ENCODE measurements at places on chromosomes 2 and 18.
A peak's percentile ranks its signal among the peaks of the same experiment; 100 is the strongest.

DNA sequence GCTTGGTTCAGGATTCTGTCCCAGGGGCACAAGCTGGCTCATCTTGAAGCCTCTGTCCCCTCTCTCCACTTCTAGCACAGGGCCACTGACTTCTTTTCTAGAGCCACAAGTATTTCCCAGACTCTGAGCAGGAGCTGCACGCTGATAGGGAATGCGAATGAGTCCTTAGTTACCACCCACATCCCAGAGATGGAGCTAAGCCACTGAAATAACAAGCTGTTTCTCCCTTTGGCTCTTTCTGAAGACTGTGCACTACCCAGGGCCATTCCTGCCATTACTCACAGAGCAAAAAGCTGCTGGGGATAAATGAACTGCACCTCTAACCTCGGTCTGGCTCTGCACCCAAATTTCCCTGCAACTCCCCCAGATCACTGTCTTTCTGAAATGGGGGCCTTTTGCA, 70.6 kb downstream of the TSN start:
- no peak for DNase-seq

GRCh38 chr2:157875641-157876065, 477 bp downstream of the ACVR1 start:
- no peak for DNase-seq

DNA sequence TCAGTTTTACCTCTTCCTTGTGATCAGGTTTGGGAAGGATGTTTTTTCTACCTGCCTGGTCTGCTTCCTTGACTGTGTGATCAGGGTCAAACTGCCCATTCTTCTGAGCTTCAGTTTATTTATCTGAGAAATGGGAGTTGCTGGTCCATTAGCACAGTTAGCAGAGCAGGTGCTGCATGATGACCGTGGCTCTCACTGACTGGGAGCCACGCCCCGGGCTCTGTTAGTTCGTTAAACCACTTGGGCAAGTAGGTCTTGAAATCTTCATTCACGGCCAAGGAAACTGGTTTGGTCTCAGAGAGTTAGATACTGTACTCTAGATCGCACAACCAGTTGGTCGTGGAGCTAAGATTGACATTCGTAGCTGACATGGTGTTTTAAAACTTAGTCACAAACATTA, 41.7 kb downstream of the INPP5D start:
- no peak for DNase-seq

GRCh38 chr2:46298522-46299353, 1.5 kb downstream of the EPAS1 start:
- DNase-seq: no peak

GRCh38 chr2:103991591-103991990, 862.3 kb upstream of the POU3F3 start:
- no peak for DNase-seq

- DNase-seq: no peak
Measured at GRCh38 chr2:7681881-7682461, 764.8 kb downstream of the RNF144A start.

GRCh38 chr2:118386641-118387302, 298.5 kb downstream of the INSIG2 start:
- peak; percentile 81 for DNase-seq

Measured in fibroblast of skin of abdomen (primary cell).